Upper lobe of right lung (tissue), 1 donor: ENCODE measurements at places on chromosomes 2 and 18. TPM values are rescaled to one million over a fixed set of nuclear protein-coding genes. Genes with fewer than 3 reads are reported as not detected.

GRCh38 chr2:184524551-184525382, 73.6 kb upstream of the ZNF804A start:
- DNase-seq: peak; percentile 46
- H3K4me1 ChIP-seq: no peaks in the 10 kb centered on the region
- no peaks in the 10 kb centered on the region for H3K36me3 ChIP-seq
- no peak overlapping the region for H3K4me3 ChIP-seq
- no peaks in the 10 kb centered on the region for H3K27me3 ChIP-seq
- H3K27ac ChIP-seq: no peak overlapping the region

Gene CYS1
- total RNA-seq: 4.5 TPM

Gene PLEKHB2
- total RNA-seq: 73.9 TPM

Gene ZC3H6
- 16.6 TPM for total RNA-seq

Gene OTOS
- total RNA-seq: not detected

Gene KCNF1
- 0.17 TPM for total RNA-seq

DNA sequence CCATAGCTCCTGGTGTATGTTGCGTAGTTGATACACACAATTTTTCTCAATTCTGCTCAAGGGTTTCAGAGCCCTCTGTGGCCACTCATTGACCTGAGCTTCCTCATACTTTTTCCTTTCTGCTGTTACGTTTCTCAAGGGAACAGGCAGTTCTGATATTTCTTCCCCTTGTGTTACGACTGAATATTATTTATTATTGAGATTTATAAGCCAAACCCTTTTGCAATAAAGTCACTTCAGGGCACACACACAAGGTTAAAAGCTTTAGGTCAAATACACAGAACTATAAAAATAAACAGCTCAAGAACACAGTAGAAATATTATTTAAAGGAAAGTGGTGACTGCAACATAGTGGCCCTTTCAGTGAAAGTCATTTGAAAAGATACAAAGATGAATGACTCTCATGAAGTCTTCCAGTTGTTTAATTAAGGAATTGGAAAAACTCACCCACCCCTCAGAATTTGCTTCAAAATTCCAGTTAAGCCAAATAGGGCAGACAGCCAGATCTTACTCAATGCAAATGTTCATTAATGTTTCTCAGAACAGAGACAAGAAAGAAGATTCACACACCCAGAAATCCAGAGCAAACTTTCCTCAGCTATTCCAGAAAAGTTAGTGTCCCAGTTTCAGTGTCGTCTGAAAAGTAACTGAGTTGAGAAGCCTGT, 179.7 kb downstream of the TRIB2 start:
- H3K36me3 ChIP-seq: no peaks in the 10 kb centered on the region
- no peak overlapping the region for H3K4me3 ChIP-seq
- peaks cover 12% of the 10 kb centered on the region for H3K4me1 ChIP-seq
- DNase-seq: no peak

DNA sequence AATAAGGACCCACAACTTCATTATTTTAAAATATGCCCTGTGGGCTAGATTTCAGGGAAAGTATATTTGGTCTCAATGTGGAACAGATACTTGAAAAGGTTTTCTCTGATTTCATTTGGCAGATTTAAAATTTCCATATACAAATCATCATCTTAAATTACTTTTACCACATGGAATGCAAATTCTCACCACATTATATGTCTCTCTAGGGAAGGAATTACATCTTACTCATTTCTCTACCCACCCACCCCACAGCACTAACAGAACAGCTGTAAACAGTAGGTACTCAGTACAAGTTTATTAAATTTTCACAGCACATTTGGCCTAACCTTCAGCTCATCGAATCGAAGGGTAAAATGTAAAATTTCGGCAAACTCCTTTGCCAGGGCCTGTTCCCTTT, 104.0 kb downstream of the CYRIA start:
- H3K27ac ChIP-seq: no peak overlapping the region
- no peaks in the 10 kb centered on the region for H3K4me1 ChIP-seq
- no peak overlapping the region for H3K4me3 ChIP-seq
- H3K36me3 ChIP-seq: peaks cover 82% of the 10 kb centered on the region
- no peak for DNase-seq
- H3K27me3 ChIP-seq: no peaks in the 10 kb centered on the region

DNA sequence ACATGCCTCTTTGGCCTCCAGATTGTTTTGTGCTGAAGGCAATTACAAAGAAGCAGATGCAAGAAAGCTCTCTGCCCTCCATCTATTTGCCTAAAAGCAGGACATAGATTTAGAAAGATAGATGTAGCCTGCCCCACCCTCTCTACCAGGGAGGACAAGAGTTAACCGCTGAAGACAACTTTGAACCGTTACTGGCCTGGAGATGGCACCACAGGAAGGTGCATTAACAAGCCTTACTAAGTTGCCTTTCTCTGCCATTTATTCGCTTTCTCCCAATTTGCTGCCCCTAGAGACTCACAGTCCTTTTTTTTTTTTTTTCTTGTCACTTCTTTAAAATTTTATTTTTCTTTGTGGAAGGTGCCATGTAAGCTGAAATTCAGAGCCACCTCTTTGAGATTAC, 28.8 kb upstream of the RMDN2 start:
- peaks cover 23% of the 10 kb centered on the region for H3K4me1 ChIP-seq
- H3K27me3 ChIP-seq: no peaks in the 10 kb centered on the region
- DNase-seq: no peak
- H3K36me3 ChIP-seq: no peaks in the 10 kb centered on the region
- no peak overlapping the region for H3K27ac ChIP-seq
- H3K4me3 ChIP-seq: no peak overlapping the region

DNA sequence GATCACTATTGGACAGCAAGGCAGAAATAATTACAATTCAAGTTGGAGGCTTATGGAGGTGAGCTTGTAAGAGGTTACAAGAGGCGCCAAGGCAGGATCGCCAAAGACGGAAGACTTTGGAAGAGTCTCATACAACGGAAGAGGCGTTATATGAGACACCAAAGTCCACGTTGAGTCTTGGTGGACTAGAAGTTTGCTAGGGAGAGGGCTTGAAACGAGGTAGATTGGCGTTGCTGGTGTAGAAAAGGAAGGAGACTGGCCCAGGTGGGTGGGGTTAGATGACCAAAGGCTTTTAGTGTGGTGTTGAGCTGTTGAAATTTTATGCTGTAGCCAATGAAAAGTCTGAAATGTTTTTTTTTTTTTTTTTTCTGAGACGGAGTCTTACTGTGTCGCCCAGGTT, 1.4 kb downstream of the MSH2 start:
- no peaks in the 10 kb centered on the region for H3K36me3 ChIP-seq
- H3K27me3 ChIP-seq: no peaks in the 10 kb centered on the region
- peaks cover 7% of the 10 kb centered on the region for H3K4me1 ChIP-seq
- peak overlapping the region; percentile 83 for H3K4me3 ChIP-seq
- H3K27ac ChIP-seq: no peak overlapping the region

DNA sequence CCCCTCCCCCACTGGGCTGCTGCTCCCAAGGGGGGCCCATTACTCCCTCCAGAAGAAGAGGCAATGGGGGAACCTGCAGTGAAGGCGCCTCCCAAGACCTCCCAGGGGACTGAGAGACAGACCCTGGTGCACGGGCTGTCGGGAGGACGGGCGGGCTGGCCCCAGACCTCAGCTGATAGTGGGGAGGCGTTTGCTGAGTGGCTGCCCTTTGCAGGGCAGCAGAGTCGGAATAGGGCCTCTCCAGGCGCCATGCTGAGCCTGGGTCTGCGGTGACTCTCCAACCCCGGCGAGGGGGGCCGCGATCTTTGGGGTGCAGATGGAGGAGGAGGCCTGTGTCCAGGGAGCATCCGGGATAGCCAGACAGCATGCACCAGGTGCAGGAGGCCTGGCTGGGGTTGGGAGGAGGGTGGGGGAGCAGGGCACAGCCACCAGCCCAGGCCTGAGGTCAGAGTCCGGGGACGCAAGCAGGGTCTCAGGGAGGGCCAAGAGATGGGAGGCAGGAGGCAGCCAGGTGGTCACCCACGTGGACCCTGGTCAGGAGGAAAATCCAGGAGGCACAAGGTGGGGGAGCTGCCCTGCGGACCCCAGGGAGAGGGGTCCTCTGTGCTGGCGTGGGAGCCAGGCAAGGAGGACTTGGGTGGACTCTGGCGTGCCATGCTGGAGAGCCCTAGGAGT, 11.0 kb downstream of the CROCC2 start:
- H3K36me3 ChIP-seq: no peaks in the 10 kb centered on the region
- H3K4me3 ChIP-seq: no peak overlapping the region
- H3K27ac ChIP-seq: peak overlapping the region; percentile 32
- H3K27me3 ChIP-seq: peaks cover 11% of the 10 kb centered on the region
- DNase-seq: peak; percentile 65

Gene RNF138
- total RNA-seq: 25.8 TPM

Gene D2HGDH
- total RNA-seq: 28.8 TPM

DNA sequence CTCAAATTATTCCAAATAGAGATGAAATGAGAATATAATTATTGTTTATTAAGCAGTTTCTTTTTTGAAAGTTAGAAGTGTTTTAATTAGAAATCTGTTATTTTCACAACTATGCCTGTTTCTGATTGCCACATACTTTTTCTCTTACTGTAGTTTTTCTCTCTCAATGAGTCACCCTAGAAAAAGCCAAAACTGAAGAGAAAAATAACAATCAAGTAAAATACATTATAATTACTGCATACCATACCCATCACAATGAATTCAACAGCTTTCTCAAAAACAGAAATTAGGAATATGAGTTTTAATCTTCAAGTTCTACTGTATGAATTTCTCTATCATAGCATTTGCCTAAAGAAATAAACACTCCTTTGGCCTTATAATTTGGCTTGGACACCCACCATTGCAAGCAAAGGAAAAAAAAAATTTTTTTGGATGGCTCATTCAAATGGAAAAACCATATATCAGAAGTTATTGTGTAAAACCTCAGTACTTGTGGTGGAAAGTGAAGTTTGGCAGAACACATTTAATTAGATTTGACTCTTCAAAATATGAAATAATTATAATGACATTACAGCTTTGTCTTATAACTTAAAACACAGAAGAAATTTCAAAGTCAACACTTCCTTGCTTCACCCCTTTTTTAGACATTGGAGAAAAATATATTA, 138.5 kb downstream of the DYM start:
- no peaks in the 10 kb centered on the region for H3K27me3 ChIP-seq
- no peak overlapping the region for H3K27ac ChIP-seq
- no peak for DNase-seq
- H3K4me1 ChIP-seq: peaks cover 5% of the 10 kb centered on the region
- H3K4me3 ChIP-seq: no peak overlapping the region
- H3K36me3 ChIP-seq: no peaks in the 10 kb centered on the region

GRCh38 chr2:196113061-196113974, 44.7 kb upstream of the DNAH7 start:
- no peak overlapping the region for H3K4me3 ChIP-seq
- DNase-seq: no peak
- H3K27me3 ChIP-seq: no peaks in the 10 kb centered on the region
- peak overlapping the region; percentile 18 for H3K27ac ChIP-seq
- H3K4me1 ChIP-seq: peaks cover 9% of the 10 kb centered on the region
- no peaks in the 10 kb centered on the region for H3K36me3 ChIP-seq

Gene FRZB
- 14.0 TPM for total RNA-seq

DNA sequence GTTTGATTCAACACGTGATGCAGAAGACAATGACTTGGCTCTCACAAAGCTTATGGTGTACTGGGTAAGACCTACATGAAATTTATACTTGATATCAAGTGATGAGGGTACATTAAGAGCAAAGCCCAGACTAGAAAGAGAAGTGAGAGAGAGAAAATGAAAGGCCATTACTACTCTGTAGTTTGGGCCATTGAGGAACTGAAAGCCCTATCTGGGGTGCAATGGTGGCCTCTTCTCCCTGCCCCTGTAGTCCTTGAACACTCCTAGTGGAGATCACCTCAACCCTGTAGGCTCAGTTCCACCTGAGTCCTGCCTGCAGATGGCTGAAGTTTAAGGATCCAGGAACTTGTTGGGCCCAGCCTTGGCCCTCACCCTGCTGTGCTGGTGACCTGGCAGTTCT, 569.8 kb upstream of the MEX3C start:
- H3K4me1 ChIP-seq: no peaks in the 10 kb centered on the region
- H3K4me3 ChIP-seq: no peak overlapping the region
- no peaks in the 10 kb centered on the region for H3K36me3 ChIP-seq
- H3K27ac ChIP-seq: no peak overlapping the region
- H3K27me3 ChIP-seq: no peaks in the 10 kb centered on the region

GRCh38 chr2:10136101-10136934, 13.8 kb downstream of the RRM2 start:
- H3K27me3 ChIP-seq: no peaks in the 10 kb centered on the region
- no peak overlapping the region for H3K27ac ChIP-seq
- no peak overlapping the region for H3K4me3 ChIP-seq
- H3K36me3 ChIP-seq: no peaks in the 10 kb centered on the region
- no peaks in the 10 kb centered on the region for H3K4me1 ChIP-seq
- DNase-seq: no peak

- peaks cover 12% of the 10 kb centered on the region for H3K27me3 ChIP-seq
- H3K4me3 ChIP-seq: no peak overlapping the region
- no peaks in the 10 kb centered on the region for H3K4me1 ChIP-seq
- H3K27ac ChIP-seq: no peak overlapping the region
- no peaks in the 10 kb centered on the region for H3K36me3 ChIP-seq
Measured at GRCh38 chr2:10918661-10919409, 7.1 kb downstream of the KCNF1 start.

DNA sequence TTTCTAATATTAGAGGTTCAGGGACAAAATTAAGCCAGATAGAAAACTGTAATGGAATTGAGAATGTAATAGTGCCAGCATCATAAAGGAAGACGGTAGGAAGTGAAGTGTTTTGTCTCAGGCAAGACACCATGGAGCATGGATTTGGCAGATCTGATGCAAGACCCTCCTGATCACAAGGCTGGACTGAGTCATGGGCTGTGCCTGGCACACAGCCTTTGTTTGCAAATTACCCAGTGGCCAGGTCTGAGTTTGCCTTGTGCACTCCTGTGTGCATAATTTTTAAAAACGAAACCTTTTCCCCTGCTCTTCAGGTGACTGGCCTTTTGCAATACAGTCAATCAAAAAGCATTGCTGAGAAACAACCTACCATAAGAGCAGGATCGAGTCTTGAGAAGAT, 2.0 kb upstream of the UPP2 start:
- H3K27ac ChIP-seq: no peak overlapping the region
- no peaks in the 10 kb centered on the region for H3K4me1 ChIP-seq
- no peak overlapping the region for H3K4me3 ChIP-seq
- H3K36me3 ChIP-seq: no peaks in the 10 kb centered on the region

GRCh38 chr2:129345540-129345939, 633.9 kb upstream of the RAB6C start:
- DNase-seq: no peak
- no peak overlapping the region for H3K4me3 ChIP-seq
- no peak overlapping the region for H3K27ac ChIP-seq
- no peaks in the 10 kb centered on the region for H3K27me3 ChIP-seq

Gene CTLA4
- 1.4 TPM for total RNA-seq

- DNase-seq: no peak
- no peak overlapping the region for H3K27ac ChIP-seq
- no peaks in the 10 kb centered on the region for H3K36me3 ChIP-seq
- no peaks in the 10 kb centered on the region for H3K27me3 ChIP-seq
- H3K4me3 ChIP-seq: no peak overlapping the region
Measured at GRCh38 chr2:222100704-222101699, 197.8 kb downstream of the PAX3 start.

Gene GATA6
- 32.2 TPM for total RNA-seq

DNA sequence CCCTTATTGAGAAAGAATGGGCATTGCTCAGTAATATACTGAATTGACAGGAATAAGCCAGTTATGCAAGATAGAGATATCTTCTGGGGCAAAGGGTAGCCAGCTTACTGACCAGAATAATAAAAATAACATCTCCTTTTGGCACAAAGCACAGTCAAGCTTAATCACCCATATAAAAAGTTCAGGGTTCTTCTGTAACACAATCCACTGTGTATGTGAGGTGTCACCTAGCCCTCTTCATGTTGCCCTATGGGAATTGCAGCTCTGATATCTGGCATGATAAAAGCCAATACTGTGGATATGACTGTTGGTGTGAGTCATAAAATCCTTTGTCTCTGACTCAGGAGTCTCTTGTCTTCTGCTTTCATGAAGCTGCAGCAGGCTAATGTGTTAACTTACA, 90.8 kb downstream of the DSEL start:
- DNase-seq: no peak
- H3K36me3 ChIP-seq: no peaks in the 10 kb centered on the region
- no peak overlapping the region for H3K4me3 ChIP-seq
- H3K4me1 ChIP-seq: no peaks in the 10 kb centered on the region
- H3K27ac ChIP-seq: no peak overlapping the region
- H3K27me3 ChIP-seq: no peaks in the 10 kb centered on the region
